ENCODE measurements at places on chromosomes 1 and 21.

GRCh38 chr1:54329312-54330003, 76.7 kb downstream of the SSBP3 start:
- no peak for DNase-seq

- DNase-seq, result no peak
Observed at GRCh38 chr1:167799747-167800146, 78.0 kb downstream of the MPZL1 start.

- DNase-seq, result no peak
Observed at GRCh38 chr1:47624531-47624930, 186.7 kb downstream of the FOXD2 start.

GRCh38 chr1:197463142-197463541, 195.1 kb downstream of the CRB1 start:
- no peak for DNase-seq

- no peak for DNase-seq
Observed at GRCh38 chr1:211843018-211843417, 12.5 kb upstream of the LPGAT1 start.

DNA sequence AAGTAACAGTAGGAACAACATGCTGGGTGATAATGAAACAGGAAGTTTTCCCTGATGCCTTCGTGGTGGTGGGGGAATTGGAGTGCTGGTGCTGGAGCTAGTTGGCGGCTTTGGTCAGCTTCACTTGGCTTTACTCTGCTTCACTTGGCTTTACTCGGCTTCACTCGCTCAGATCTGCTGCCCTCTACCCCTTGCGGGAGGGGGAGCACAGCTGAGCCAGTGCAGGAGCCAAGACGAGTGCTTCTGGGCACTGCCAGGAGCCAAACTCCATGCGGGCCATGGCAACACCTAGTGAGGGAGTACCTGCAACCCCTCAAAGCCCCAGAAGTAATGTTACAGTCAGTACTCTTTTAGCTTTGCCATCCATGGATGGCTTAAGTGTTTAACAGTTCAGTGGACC, 10.6 kb upstream of the PRKACB start:
- no peak for DNase-seq

DNA sequence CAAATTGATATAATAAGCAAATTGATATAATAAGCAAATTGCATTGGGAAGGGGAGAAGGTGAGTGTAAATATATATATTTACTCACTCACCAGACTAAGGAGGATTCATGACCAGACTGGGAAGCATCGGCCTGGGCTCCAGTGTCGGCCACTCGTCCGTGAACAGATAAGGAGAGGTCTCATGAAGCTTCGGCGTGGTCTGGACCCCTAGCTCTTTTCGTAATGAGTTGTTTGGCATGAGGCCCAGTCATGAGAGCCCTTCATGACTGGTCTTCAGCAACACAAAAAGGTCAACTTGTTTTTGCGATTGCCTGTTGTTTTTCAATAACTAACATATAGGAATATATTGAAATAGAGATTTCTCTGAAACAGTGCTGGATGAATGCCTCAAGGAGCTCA, 222.9 kb upstream of the KCNK2 start:
- no peak for DNase-seq

- no peak for DNase-seq
Observed at GRCh38 chr21:44333509-44334328, 5.5 kb downstream of the CFAP410 start.

GRCh38 chr1:76138217-76138616, 63.7 kb downstream of the ST6GALNAC3 start:
- DNase-seq, result no peak

DNA sequence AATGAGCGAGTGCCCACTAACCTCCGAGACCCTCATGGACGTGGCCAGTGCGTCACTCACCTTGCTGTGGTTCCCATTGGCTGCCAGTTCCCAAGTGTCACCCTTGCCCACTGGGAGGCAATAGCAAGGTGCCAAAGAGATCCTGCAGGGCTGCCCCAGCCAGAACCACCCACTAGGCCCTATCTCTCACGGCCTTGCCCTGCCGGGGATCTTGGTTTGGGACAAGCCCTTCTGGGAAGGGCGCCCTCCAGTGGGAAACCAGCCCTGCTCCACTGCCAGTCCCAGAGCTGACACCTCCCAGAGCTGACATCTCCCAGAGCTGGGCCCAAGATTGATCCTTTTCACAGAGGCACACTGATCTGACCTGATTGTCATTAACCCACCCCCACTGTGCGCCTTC, 2.1 kb upstream of the SELENON start:
- DNase-seq, result no peak

- no peak for DNase-seq
Observed at GRCh38 chr21:41011098-41011731, 156.7 kb upstream of the BACE2 start.

DNA sequence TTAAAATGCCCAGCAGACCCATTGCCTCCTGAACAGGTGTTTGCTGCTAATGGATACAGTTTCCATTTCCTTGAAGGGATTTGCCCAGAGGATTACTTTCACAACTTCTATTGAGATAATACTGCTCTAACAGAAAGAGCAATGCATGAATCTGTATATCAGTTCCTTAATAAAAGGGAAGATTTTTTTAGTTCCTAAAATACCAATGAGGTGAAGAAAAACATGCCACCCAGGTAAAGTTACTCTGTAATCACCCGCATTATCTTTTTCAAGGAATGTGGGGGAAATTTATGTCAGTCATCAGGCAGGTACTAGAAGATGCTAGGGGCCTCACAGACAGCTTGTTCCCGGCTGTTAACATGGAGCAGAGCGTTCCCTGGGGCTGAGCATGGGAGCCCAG, 41.1 kb downstream of the KCNJ15 start:
- DNase-seq, result no peak

GRCh38 chr1:21115098-21115760, 61.5 kb downstream of the EIF4G3 start:
- DNase-seq, result peak; percentile 11

- no peak for DNase-seq
Observed at GRCh38 chr1:102800406-102800805, 307.9 kb downstream of the COL11A1 start.

DNA sequence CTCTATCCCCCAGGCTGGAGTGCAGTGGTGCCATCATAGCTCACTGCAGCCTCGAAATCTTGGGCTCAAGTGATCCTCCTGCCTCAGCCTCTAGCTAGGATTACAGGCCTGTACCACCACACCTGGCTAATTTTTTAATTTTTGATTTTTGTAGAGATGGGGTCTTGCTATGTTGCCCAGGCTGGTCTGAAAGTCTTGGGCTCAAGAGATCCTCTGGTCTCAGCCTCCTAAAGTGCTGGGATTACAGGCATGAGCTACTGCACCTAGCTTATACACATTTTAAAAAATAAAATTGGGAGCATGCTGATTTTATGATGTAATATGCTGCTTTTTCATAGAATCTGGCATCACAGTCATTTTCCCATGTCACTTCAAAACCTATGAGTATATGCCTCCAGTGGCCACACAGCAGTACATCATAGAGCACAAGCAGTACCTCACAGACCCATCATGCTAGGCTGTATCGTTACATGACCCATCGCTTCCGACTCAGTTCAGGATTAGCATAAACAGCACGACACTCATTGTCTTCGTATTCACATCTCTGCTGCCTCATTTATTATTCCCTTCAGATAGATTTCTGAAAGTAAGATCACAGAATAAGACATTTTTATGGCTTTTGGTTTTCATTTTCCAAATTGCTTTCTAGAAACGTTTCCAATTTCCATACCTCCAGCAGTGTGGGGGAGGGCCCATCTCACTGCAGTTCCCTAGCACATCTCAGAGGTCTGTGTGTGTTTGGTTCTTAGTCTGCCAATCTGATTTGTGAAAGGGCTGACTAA, 35.9 kb upstream of the CCSAP start:
- DNase-seq, result no peak

- DNase-seq, result no peak
Observed at GRCh38 chr1:8752921-8753713, 64.3 kb downstream of the RERE start.

DNA sequence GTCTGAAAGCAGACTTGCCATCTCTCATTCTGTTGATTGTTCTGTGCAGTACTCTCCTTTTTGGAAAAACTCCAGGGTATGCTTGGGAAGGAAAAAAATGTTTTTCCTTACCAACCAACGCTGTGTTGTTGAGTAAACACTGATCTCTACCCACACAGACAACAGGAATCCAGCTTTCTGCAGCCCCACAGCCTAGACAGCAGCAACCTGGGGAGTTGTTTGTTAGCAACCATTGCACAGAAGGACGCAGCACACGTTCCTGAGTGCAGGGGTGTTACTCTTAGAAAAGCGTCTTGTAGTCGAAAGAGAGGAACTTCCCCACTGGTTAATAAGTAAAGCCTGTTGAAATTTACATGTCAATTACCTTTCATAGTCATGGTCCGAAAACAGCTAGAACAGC, 56.6 kb downstream of the SMYD2 start:
- DNase-seq, result peak; percentile 82

Measured in fibroblast of gingiva (primary cell).